ENCODE measurements at places on chromosomes 6 and 20. TPM values are rescaled to one million over a fixed set of nuclear protein-coding genes. Genes with fewer than 3 reads are reported as not detected.

- no peak overlapping the region for H3K4me3 ChIP-seq
- H3K36me3 ChIP-seq: no peaks in the 10 kb centered on the region
- no peak for DNase-seq
- H3K27me3 ChIP-seq: peaks cover 23% of the 10 kb centered on the region
These were observed 27.8 kb upstream of the SCUBE3 start for GRCh38 chr6:35185971-35186370.

- H3K4me1 ChIP-seq: no peaks in the 10 kb centered on the region
- no peaks in the 10 kb centered on the region for H3K27me3 ChIP-seq
- H3K4me3 ChIP-seq: no peak overlapping the region
- H3K36me3 ChIP-seq: no peaks in the 10 kb centered on the region
- no peak overlapping the region for H3K27ac ChIP-seq
These were observed 4.9 kb upstream of the AAR2 start for GRCh38 chr20:36231331-36231730.

Gene VSX1
- not detected for total RNA-seq

DNA sequence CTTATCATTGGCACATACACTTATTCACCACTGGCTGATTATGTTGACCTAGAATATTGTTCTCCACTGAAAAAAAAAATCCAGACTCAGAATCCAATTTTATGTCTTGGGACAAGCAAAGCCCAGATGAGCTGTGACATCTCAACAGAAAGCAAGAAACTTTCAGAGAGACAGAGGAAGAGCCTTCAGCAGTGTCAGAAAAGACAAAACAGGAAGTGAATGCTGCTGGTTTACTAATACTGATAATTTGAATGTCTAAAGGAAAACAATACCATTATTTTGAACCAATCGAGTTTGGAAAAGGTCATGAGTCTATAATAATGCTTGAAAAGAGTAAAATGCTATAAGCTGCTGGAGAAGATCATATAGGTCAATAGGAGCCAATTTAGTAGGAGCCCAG lies 179.8 kb upstream of the RIMS1 start:
- H3K4me1 ChIP-seq: no peaks in the 10 kb centered on the region
- H3K27ac ChIP-seq: no peak overlapping the region
- H3K36me3 ChIP-seq: no peaks in the 10 kb centered on the region
- no peak overlapping the region for H3K4me3 ChIP-seq
- H3K27me3 ChIP-seq: no peaks in the 10 kb centered on the region

Gene RRAGD
- total RNA-seq: 20.7 TPM

All from neural progenitor cell (in vitro differentiated cells).